ENCODE measurements at places on chromosomes 1 and 21.
A peak's percentile ranks its signal among the peaks of the same experiment; 100 is the strongest.

GRCh38 chr1:67611846-67612245 is 73.2 kb upstream of the GADD45A start:
- DNase-seq: no peak

- peak; percentile 85 for DNase-seq
Observed at GRCh38 chr21:44012474-44013379, 618 bp downstream of the TRAPPC10 start.

DNA sequence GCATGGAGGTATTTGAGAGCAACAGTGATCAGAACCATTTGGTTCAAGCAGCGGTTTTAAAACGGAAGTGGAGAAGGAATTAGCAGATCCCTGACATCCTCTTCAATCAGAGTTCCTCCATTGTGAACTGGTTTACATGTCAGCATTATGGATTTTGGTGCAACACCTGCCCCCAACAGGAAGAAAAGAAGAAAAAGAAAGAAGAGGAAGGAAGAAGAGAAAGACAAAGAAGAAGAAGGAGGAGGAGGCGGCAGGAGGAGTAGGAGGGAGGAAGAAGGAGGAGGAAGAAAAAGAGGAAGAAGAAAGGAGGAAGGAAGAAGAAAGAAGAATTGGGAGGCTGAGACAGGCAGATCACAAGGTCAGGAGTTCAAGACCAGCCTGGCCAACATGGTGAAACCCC is 17.4 kb downstream of the NDUFS5 start:
- DNase-seq: peak; percentile 9

GRCh38 chr1:176601348-176601747 is 138.4 kb downstream of the PAPPA2 start:
- no peak for DNase-seq

- DNase-seq: no peak
Observed at GRCh38 chr1:208868554-208868953, 624.4 kb upstream of the PLXNA2 start.

DNA sequence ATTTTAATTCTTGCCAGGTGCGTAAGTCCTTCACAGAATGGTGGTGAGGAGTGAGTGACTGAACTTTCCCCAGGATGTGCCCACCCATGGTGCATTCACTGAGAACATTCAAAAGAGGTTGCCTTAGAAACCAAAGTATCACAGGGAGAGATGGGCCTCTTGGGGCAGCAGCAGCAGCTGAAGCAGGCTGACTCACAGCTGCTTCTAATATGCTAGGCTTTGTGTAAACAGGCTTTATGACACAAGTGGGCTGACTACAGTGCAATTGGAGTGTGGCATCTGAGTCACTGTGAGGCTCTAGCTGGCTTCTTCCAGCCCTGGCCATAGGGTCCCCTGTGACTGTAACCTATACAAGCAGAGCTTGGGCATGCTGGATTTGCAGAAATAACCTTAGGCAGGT is 12.6 kb downstream of the PIGP start:
- DNase-seq: peak; percentile 73

DNA sequence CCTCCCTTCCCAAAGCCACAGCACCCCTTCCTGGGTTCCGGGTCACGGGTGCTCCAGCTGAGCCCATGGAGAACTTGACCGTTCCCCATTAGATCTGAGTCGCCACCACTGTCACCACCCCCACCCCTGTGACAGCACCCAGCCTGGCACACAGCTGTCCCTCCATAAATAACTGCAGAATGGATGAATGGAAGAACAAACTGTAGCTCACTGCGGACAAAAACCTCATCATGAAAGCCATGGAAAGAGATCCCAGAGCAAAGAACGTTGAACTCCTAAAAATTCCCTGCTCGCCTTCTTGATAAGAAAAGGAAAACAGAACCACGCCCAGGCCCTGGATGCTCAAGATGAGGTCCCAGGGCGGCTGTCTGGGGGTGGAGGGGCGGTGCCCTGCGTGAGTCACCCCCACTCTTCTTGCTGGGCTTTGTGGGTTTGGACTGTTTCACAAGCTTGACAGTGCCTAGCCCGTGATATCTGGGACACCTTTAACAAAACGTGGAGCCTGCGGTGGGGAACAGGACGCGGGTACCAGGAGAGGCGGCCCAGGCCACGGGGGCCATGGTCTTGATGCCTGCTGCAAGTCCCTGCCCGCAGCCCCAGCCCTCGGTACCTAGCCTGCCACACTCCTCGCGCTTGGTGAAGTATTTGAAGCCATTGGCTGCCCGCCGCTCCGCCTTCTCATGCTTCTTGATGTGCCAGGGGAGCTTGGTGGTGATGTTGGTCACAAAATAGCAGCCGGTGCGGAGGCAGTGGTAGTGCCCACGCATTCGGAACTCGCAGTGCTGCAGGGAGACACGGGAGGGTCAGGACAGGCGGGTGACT is 151.9 kb downstream of the CASZ1 start:
- peak; percentile 42 for DNase-seq

GRCh38 chr1:26129778-26130177 is 18.2 kb downstream of the PDIK1L start:
- DNase-seq: no peak

DNA sequence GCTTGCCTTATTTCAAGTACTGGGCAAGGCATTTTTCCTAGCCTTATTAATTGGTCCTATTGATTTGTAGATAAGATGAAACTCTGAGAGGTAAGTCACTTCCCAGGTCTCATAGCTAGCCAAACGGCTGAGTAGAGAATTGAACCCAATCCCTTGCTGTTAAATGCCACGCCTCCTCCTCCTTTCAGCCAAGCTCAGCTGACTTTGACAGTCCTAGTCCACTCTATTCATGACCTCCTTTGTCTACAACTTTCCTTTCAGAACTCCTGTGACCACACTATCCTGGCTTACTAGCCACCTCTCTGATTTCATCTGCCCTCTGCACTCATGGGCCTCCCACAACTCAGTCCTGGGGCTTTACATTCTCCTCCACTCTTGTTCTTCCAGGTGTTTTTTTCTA is 3.9 kb upstream of the NGF start:
- no peak for DNase-seq

GRCh38 chr1:223215026-223215425 is 72.0 kb upstream of the TLR5 start:
- DNase-seq: no peak

- no peak for DNase-seq
Observed at GRCh38 chr1:73778471-73778870, 419.5 kb downstream of the LRRIQ3 start.

DNA sequence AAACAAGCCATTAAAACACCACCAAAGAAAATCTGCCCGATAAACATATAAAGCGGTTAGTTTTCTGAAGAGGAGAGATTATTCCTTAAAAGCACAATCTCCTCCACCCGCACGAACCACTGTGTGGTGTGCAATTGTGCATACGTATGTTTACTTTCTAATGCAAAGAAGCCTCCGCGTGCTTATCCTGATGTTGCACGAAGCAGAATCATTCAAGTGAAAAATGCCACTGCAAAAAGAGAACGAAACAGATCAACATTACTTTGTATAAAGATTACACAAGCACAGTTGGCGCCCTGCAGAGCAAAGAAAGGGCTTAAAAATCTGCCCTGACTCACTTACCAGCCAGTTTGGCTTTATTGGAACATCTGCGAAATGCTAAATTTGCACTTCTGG is 166.8 kb downstream of the ZNF281 start:
- DNase-seq: no peak

DNA sequence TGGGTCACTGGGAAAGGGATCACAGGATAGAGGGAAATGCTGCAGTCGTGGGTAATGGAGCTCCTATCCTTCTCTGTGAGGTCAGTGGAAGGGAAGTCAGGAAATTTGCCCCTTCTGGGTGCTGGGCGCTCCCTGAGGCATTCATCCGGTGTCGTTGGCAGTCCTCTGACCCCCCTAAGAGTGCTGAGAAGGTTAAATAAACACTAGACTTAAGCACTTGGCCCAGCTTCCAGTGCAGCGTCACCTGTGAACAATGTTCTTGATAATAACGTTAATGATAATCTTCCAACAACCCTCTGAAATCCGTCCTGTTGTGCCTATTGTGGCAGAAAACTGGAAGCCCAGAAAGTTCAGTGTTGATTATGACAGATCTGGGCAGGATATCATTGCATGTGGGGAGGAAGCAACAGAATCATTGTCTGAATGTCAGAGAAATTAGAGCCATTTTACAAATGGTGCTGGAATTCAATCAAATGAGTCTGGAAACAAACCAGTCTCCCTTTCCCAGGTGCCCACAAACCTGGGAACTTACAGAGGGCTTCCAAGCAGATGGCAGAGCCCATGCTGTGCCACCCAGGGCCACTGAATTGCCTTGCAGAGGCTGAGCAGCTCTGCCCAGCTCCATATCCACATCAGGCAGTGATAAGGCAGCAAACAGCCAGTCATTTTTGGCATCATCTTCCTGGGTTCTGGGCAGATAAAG is 216.8 kb downstream of the KAZN start:
- no peak for DNase-seq

- DNase-seq: no peak
Observed at GRCh38 chr1:160460683-160461287, 60.4 kb downstream of the VANGL2 start.

DNA sequence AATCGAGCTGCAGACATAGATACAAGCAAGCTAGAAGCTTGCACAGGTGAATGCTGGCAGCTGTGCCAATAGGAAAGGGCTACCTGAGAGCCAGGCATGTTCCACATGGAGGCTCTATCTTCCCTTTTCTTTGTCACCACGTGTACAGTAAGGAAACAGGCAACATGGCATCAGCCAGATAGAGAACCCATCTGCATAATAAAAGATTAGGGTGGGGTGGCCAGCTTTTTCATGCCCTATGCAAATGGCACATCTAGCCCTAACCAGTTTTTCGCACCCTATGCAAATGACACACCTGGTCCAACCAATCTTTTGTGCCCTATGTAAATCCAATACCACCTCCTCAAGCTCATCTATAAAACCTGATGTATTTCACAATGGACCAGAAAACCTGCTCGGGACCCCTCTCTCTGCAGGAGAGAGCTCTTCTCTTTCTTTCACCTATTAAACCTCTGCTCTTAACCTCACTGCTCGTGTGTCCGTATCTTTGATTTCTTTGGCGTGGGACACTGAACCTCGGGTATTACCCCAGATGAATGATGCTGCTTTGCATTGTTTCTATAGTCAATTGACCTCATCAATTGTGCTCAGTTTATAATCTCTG is 93.9 kb downstream of the SLC30A10 start:
- no peak for DNase-seq

GRCh38 chr1:215797859-215798258 is 230.8 kb downstream of the KCTD3 start:
- no peak for DNase-seq

GRCh38 chr1:55320891-55321290 is 105.7 kb upstream of the USP24 start:
- DNase-seq: no peak

- DNase-seq: peak; percentile 91
Observed at GRCh38 chr1:63327417-63328054, 5.2 kb downstream of the FOXD3 start.

DNA sequence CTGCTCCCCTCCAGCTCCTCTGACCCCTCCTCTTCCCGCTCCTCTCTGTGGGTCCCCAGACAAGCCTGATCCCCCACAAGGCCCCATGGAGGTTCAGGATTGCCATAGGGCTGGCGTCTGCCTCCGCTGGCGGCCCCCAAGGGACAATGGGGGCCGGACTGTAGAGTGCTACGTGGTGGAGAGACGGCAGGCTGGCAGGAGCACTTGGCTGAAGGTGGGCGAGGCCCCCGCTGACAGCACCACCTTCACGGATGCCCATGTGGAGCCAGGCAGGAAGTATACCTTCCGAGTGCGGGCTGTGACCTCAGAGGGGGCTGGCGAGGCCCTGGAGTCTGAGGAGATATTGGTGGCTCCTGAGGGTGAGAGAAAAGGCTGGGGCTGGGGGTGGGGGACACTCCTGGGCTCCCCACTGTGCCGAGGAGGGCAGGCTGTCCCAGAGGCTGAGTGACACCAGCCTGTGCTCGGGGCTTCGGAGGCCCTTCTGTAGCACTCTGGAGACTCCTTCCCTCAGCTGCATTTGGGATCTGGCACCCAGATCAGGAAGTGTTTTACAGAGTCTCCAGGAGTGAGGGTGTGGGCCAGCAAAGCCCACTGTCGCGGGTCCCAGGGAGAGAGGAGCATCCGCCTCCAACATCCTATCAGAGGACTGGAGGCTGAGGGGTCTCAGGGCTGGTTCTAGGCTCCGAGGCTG is 25.9 kb downstream of the IGFN1 start:
- DNase-seq: no peak

- no peak for DNase-seq
Observed at GRCh38 chr1:53332186-53332564, 4.3 kb upstream of the LRP8 start.

Data from inflammatory macrophage treated with lipopolysaccharide for 1 hour (primary cell).